Hematopoietic multipotent progenitor cell treated with erythropoietin and hydrocortisone succinate and interleukin-3 and kit ligand, for 15 days (in vitro differentiated cells): ENCODE measurements at places on chromosomes 2 and 18.

DNA sequence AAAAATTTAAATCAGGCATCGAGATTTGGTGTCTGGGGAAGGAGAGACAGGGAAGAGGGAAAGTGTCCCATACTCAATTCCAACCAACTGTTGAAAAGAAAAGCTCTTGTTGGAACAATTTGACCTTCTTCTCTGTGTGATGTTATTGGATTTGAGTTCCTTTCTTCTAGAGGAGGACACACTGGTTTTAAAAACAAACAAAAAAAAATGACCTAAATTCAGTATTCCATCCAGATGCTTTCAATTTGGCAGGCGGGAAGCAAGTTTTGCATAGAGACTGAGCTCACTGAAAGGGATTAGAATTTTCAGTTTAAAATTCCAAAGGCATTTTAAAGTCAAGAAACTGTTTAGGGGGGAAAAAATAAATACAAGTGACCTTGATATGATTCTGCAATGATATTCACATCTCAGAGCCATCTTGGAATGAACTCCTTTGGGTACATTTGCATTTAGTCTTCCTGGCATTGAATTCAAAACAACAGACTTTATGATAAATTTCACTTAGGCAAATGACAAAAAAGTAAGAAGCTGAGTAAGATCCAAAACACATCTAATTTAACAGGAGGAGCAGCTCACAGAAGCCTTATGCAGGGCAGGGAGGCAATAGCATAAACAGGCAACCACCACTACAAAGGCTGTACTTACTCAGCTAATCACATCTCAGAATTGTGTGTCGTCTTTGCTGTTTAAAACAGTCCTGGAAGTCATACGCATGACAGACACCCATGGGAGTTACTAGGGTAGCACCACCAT is 126.8 kb downstream of the CDH20 start:
- DNase-seq: no peak

- no peak for DNase-seq
Measured at GRCh38 chr2:195903956-195904355, 164.7 kb downstream of the DNAH7 start.

DNA sequence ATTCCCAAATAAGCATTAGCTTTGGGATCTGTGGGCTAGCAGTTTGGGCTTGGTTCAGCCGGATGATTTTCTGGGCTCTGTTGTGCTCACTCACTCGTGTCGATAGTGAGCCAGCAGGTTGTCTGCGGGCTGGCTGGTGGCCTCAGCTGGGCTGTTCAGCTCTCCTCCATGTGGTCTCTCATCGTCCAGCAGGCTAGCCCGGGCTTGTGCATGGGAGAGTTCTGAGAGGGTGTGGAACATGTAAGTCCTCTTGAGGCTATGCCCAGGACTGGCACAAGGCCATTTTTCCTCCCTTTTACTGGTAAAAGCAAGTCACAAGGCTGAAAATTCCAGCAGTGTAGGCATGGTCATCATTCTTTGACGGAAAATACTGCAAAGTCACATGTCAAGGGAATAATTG is 38.5 kb downstream of the NTSR2 start:
- no peak for DNase-seq

GRCh38 chr2:176768185-176768584 is 444.4 kb upstream of the HNRNPA3 start:
- no peak for DNase-seq

- DNase-seq: no peak
Measured at GRCh38 chr2:230700447-230700846, 12.2 kb upstream of the CAB39 start.

- DNase-seq: no peak
Measured at GRCh38 chr2:17069564-17069963, 403.9 kb upstream of the CYRIA start.

DNA sequence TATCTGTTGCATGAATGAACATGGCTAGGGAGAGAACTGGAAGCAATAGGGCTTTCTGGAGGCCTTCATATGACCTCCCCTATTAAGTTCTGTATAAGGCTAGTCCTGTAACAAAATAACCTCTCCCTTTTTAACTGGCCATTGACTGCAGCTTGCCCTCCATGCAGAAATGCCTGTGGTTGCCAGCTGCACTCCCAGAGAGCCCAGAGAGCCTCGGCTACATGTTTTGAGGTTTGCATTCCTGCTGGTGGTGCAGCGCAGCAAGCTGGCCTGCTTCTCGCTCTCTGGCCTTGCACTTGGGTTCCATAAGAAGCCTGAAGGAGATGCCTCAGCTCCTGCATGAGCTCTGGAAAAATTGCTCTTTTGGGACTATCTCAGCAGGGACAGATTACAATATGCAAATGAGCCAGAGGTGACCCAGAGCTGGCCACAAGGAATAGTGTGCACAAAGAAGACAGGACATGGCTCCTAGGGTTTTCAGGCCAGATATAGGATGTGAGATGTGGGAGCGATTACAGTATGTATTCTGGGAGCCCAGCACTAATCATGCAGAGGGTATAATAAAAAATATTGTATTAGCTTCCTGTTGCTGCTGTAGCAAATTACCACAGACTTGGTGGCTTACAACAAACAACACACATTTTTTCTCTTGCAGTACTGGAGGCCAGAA is 186.7 kb downstream of the INSIG2 start:
- DNase-seq: no peak

DNA sequence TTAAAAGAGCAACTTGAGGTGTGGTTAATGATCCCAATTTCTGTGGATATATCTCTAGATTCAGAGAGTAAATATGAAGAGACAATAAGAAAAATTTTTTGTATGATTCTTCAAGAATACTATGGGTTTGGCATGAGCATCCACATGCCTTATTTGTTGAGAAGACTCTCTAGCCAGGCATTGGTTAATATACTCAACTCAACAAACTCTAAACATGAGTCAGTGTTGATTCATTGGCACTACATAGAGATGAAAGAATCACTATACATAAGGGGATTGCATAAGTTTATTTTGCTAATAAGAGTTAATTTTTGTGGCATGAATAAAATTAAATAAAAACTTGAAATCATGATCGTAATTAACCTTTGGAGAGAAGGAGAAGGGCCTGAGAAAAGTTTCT is 930.2 kb upstream of the LRRTM1 start:
- DNase-seq: no peak

- no peak for DNase-seq
Measured at GRCh38 chr18:21826196-21826595, 85.6 kb downstream of the MIB1 start.

- no peak for DNase-seq
Measured at GRCh38 chr18:7565677-7566076, 1.4 kb upstream of the PTPRM start.

- no peak for DNase-seq
Measured at GRCh38 chr2:176018708-176019107, 16.6 kb upstream of the LNPK start.

DNA sequence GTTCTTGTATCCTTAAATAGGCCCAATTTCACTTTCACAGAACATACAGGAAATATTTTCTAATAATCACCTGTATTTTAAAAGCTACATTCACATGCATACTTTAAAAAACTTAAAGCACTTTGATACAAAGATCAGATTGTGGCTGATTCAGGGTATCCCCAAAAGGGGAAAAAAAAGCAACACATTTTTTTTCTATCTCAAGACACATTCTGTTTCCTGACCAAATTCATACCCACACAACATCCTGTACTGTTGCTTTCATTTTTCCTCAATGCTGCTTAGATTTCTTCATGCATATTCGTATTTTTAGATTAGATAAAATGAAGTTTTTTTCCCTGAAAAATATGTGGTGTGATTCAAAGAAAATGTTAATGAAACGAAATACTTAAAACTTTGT is 122.5 kb downstream of the TMEFF2 start:
- no peak for DNase-seq

- no peak for DNase-seq
Measured at GRCh38 chr2:6653281-6653750, 212.4 kb downstream of the CMPK2 start.

DNA sequence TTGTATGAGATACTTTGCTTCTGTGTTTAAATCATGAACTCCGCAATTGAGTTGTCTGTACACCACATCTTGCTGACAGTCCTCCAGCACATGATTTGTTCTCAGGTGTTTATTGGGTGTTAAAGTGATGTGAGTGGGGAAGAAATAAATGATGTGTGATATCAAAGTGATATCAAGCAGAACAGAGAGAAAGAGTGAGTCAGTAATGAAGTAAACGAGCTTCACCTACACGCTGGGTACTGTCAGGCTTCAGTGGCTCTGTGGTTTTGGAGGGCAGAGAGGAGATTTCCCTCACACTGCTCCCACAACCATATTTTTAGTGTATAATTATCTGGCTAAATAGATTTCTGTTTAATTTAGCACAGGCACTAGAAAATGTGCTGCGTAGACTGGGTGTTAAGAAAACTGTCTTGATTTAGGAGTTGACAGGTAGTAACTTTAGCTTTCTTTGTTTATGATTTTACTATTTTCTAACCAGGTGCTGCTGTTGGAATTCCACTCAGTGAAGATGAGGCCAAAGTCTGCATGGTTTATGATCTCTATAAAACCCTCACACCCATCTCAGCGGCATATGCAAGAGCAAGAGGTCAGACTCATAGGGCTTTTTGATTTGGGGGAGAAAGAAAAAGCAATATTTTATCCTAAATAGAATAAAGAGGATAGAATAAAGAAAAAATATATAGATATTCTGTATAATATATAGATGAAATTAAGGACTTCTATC is 21.2 kb downstream of the ATIC start:
- no peak for DNase-seq

GRCh38 chr2:213175673-213176247 is 24.3 kb upstream of the IKZF2 start:
- DNase-seq: no peak

DNA sequence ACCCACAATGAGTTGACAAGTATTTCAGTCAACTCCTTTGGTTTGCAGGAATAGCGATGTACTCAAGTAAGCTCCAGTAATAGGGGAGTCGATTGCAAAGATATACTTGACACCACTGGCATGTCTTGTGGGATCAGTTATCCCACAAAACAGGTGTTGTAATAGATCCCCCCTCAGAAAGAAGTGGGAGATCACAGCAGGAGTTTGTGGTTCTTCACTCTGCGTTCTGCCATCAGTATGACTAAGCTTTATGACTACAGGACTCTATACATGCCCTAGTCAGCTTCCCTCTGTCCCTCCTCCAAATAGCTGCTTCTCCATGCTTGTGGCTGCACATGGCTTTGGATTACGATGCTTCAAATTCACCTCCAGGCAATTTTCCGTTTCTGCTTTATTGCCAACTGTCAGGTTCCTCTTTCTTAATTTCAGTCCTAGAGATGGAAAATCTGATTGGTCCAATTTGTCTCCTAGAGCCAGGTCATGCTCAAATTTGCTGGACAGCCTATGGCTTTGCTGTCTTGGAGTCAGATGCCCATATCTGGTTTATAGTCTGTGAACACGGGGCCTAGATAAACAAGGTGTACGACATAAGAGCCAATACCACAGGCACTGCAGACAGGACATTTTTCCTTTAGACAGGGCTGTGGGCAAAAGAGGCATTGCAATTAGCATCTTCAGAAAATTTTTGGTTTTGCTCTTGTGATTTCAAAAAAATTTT is 221.7 kb downstream of the PAX3 start:
- no peak for DNase-seq

GRCh38 chr2:209806318-209806717 is 34.7 kb downstream of the UNC80 start:
- DNase-seq: no peak

DNA sequence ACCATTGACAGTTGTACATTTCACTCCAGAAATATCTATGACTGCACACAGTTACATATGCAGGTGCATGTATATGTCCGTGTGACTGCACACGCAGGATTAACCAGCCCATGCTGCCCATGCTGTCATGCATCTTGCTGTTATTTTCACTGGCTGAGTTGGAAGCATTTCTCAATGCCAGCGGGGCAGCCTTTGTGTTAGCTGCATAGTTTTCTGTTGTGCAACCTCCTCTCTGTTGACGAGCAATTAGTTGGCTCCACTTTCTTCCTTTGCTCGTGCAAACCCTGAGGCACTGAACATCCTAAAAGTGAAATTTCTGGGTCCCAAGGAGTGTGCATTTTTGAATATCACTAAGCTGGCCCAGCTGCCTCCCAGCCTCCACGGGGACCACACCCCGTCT is 133.4 kb upstream of the GLI2 start:
- no peak for DNase-seq

DNA sequence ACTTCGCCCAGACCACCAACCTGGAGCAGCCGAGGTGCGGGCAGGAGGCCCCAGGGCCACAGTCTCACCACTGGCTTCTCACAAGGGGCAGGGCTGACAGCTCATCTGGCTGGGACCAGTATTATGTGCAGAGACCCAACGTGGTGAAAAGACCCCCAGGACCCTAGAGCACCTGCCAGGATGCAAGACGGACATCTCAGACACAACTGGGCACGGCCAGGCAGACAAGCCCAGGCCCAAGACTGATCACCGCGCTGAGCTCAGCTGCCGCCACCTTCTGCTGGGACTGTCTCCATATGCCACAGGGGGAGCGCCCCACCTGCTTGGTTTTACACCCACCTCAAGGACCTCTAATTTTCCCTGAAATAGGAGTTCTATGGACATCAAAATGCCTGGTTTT is 23.2 kb downstream of the HDAC4 start:
- DNase-seq: no peak

- no peak for DNase-seq
Measured at GRCh38 chr2:72803626-72804320, 22.1 kb downstream of the EXOC6B start.

DNA sequence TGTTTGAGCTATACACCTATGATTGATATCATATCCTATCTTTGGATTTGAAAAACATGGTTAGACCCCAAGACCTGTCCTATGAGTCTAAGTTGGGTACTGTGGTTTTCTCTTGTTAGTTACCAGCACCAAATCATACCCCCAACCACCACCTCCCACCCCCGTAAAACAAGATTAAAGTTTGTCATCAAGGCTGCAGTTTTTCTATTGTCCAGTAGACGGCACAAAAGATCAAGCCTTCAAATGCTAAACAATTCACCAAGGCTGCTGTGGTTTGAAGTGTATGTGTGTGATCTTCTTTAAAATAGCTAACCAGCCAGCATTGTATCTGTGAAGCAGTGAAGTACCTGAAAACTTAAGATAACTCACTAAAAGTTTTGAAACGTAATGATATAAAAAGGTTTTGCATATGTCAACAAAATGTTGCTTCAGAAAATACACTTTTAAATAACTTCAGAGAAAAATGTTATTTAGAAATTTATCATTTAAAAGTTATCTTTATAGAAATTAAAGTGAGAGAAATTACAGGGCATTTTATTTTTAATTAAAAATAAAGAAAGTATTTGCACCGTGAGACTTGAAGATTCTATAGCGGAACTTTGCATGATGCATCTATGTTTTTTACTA is 5.8 kb upstream of the MEIS1 start:
- DNase-seq: no peak

GRCh38 chr2:7829241-7829640 is 852.6 kb upstream of the ID2 start:
- DNase-seq: no peak
